T-helper 9 cell (primary cell): ENCODE measurements at places on chromosomes 6 and 20.

GRCh38 chr6:142879527-142879926 is 65.4 kb downstream of the HIVEP2 start:
- DNase-seq, result no peak

DNA sequence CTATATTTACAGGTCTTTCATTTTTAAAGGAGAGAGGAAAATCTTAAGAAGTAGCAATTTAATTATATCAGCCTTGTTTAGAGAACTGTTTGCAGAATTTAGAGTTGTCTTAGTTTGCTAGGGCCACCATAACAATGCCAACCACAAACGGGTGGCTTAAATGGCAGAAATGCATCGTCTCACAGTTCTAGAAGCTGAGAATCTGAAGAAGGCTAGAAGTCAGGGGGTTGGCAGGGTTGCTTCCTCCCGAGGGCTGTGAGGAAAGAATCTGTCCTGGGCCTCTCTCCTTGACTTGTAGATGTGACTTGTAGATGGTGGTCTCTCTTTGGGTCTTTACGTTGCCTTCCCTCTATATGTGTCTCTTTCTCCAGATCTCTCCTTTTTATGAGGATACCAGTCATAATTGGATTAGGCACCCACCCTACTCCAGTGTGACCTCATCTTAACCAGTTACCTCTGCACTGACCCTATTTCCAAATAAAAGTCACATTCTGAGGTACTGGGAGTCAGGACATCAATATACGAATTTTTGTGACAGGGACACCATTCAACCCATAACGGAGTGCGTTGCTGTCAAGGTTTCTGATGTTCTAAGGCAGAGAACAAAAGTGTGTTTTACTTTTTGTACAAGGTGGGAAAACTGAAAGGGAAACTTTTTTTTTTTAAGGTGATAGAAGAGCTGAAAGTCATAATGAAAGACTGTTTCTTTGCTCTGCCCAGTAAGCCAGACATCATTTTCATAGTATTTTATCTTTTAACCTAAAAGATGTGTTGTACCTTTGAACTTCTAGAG is 84.4 kb downstream of the SAMD3 start:
- no peak for DNase-seq

GRCh38 chr6:134937426-134937825 is 12.5 kb downstream of the ALDH8A1 start:
- no peak for DNase-seq

DNA sequence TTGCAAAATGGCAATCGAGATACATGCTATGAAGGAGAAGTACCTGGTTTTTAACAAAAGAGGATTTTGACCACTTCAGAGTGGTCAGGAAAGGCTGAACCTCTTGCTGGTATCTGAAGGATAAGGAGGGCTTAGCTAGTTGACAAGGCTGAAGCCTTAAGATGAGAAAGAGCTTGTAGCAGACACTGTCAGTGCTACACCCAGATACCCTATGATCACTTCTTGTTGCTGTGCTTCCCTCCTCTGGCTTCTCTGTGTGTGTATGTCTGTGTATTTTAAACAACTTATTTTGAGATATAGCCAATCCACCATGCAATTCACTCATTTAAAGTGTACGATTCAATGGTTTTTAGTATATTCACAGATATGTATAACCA is 38.9 kb upstream of the TGM2 start:
- DNase-seq, result no peak

DNA sequence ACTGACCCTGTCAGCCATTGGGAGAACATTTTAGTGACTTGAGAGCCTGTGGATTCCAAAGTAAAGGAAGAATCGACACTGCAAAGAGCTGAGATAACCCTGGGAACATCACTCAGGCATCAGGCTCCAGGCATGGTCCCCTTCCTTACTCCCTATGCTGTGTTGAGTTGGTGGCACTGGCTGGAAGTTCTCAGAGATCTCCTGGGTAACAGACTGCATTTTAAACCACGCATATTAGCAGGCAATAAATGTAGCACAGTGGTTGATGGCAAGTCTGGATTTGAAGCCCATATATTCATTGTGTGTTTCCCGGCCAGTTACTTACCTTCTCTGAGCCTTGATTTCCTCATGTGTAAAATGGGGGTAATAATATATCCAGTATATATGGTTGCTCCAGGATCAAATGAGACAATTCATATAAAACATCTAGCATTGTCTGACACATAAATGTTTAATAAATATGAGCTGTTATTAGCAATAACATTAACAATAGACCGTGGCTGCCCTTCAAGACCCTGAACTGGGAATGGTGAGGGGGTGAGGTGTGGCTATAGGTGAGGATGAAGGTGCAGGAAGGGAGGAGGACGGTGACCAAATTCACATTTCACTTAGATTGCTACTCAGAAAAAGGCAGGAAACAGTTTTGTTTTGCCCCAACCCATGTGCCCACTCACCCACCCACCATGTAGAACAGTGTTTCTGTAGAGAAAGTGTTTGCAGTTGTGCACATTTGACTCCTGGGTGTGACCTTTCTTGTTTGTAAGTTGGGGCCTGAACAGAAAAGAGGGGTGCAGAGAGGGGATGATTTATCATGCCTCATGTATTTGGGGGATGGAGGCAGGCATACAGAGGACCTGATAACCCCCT is 2.1 kb downstream of the PLCG1 start:
- no peak for DNase-seq

DNA sequence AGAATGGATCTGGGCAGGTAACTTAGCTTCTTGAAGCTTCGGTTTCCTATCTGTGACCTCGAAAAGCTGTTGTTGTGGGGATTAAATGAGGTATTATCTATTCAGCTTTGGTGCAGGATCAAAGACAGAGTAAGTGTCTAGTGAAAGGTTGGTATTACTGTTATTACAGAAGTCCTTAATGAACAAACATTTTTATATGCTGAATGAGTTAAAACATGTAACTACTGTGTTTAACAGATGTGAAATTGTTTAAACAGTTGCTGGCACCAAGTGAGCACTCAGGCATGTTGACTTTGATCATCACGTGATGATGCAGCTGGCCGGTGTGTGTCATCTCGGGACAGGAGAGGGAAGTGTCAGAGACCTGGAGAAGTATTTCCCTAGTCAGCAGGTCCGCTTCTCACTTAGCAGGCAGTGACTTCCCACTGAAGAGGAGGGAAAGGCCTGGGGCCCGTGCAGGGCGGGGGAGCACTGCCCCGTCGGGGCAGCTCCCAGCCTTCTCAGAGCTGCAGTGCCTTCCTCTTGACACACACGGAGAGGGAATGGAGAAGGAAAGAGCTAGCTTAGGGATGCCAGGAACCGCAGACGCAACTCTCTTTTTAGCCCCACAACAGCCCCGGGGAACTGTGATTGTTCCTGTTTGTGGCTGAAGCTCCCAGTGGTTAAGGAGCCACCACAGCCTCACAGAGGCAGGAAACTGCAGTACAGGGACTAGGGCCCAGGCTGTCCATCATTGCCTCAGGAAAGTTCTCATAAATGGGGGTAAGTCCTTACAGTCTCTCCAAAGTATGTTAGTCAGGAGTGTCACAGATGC is 18.0 kb downstream of the TUBB2A start:
- no peak for DNase-seq

DNA sequence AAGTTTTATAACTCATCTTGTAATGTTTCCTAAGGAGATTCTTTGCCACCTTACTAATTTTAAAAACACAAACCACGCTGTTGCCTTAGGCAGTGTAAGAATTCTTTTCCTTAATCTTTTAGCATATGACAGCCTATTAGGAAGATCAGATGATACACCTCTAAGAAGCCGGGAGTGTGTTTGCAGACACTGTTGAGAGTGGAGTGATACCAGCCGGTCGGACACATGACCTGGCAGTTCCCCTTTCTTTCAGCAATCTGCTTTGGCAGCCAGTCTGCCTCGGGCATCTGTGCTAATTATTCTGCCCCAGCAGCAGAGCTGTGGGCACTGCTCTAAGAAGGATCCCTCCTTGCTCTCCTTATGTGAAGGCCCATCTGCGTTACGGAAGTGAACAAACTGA is 50.9 kb downstream of the PLCB4 start:
- no peak for DNase-seq

GRCh38 chr6:2171728-2172127 is 73.7 kb downstream of the GMDS start:
- no peak for DNase-seq

GRCh38 chr6:170040906-170041305 is 250.0 kb downstream of the DLL1 start:
- no peak for DNase-seq

DNA sequence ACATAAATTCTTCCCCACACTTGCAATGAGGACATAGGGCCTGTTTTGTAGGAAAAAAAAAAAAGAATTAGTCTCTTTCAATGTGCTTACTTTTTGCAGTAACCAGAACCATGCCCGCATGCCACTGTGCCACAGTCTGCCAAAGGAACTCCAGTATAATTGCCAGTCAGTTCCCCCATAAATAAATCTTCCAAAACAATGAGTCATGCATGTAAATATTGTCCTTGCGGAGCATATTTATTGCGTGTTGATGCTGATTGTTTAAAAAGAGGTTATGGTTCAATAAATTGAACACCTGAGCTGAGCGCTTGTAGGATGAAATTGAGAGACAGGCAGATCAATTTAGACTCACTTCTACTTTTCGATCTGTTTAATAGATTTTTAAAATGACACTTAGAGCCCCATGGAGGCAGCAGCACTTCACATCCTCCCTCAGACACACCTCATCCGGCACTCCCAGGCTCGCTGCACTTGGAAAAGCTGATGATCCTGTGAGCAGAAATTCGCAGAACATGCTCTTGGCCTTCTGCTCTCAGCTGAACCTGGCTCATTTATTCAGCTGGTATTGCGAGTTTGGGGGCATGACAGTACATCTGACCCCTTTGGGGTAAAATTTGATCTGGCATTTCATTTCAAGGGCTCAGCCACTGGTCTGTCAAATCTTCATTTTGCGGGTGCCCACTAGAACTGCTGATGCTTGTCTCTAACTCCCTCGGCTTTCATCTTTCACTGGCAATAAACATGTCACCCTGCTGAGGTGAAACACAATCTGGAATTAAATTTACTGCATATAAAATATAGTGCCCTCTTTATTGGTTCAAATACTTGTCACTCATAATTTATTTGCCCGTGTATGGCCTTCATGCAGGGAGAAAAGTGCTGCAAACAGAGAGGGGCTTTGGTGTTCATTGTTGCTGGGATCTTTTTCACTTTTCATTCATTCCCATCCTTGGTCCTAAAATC is 371.1 kb upstream of the POU3F2 start:
- no peak for DNase-seq

GRCh38 chr6:138572167-138572875 is 73.0 kb upstream of the NHSL1 start:
- no peak for DNase-seq

DNA sequence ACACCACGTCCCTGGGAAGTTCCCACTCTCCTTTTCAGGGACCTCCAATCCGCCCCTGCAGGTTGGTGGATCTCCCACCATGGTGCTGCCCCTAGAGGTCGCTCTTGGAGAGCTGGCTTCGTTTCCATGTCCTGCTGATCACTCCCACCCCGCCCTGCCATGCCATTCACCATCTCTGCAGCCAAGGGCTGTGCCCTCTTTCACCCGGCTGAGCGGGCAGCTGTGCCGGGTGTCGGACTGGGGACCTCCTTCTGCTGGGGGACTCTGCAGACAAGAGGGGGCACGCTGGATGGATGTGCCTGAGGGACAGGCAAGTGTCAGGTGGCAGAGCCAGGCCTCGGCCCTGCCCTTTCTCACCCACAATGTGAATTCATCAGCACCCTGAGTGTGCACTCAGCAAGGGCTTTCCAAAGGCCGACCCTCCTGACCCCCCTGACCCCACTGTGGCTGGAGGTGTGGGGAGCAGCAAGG is 347.0 kb downstream of the CDH4 start:
- DNase-seq, result no peak

GRCh38 chr6:147950623-147950987 is 392.0 kb upstream of the SASH1 start:
- DNase-seq, result no peak

- no peak for DNase-seq
Measured at GRCh38 chr6:151722342-151722741, 85.1 kb upstream of the ESR1 start.

- no peak for DNase-seq
Measured at GRCh38 chr6:38773338-38773737, 58.2 kb downstream of the DNAH8 start.

DNA sequence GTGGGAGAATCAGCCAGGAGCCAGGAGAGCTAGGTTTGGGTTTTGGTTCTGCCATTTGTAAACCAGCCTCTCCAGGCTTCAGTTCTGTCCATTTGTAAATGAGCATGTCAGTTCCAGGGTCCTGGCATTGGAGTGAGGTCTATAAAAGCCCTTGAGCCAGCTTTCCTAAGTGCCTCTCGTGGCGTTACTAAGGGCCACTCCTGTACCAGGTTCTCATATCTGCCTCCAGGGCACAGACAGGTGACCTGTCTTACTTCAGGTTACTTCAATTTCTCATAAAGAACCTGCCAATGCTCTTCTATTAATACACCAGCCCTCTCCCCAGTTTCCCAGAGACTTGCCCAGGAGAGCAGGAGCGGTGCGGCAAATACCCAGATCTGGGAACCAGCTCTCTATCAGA is 101.9 kb downstream of the VEGFA start:
- no peak for DNase-seq

DNA sequence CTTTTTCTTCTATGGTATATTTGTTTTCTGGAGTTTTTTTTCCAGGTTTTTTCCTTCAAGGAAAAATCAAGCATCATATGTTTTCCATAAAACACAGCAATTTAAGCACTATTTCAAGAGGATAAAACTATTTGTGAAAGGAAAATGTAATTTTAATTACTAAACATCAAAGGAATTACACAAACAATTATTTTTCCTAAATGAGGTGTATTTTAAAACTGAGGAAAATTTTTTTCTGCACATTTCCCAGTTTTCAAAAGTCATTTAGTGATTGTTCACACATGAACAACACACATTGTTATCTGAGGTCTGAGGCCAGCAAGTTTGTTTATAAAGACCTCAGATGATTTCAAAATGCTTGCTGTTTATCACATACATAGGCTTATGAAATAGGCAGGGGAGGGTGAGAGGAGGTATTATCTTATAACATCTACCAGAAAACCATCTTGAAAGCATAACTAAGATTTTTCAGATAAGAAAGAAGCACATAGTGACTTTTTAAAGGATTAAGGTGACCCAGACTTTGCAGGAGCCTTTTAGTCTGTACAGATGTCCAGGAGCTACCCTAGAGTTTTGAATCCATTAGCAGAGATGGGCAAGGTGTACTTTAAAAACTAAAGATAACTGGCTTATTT is 381.6 kb downstream of the GJA1 start:
- DNase-seq, result no peak

DNA sequence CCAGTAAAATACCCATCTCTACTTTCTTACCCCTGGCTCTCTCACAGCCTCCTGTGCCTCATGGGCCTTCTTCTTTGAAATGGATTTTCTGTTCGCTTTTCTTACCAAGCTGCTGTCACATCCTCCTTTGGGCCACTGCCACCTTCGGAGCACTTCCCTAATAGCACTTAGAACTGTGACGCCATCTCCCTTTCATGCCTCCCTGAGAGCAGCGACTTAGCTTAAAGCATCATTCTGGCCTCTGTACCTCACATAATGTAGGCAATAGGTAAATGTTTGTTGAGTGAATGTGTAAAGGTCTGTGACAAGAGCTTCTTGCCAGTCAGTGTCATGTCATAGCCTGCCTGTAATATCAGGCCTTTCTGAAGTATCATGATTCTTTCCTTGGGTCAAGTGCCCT is 78.8 kb downstream of the ADGRG6 start:
- DNase-seq, result no peak
